ENCODE measurements at places on chromosomes 11 and 22.

DNA sequence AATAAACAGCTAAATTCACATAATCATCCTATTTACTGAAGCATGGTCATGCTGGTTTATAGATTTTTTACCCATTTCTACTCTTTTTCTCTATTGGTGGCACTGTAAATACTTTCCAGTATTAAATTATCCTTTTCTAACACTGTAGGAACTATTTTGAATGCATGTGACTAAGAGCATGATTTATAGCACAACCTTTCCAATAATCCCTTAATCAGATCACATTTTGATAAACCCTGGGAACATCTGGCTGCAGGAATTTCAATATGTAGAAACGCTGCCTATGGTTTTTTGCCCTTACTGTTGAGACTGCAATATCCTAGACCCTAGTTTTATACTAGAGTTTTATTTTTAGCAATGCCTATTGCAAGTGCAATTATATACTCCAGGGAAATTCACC, 10.7 kb downstream of the RAG1 start:
- DNase-seq: no peak

DNA sequence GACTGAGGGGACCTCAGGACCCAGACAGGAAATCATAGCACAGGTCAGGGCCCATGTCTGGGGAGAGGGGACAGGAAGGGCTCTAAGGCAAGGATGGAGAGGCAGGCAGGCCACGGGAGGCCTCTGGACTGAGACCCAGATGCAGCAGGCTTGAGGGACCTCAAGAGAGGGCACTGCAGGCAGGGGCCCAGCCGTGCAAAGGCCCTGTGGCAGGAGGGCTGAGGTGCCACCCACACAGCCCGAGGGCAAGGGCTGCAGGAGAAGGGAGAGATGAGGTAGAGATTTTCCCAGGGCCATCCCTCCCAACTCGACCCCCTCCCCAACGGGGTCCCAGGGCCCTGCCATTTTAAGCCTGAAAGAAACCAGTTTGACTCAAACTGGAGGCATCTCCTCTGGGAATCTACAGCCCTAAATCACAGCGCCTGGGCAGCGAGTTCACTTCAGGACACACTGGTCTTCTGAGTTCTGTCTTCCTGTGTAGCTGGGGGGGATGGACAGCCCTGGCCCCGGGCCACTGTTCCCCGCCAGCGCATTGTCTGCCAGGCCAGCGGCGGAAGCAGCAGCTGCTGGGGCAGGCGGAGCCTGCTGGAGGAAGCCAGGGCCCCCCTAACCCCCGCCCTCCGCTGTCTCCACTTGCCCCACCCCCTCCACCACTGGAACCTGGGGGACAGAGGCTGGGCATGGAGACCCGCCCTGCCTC, 20.3 kb upstream of the WNT7B start:
- DNase-seq: peak; percentile 50

GRCh38 chr11:122984186-122985011, 2.8 kb upstream of the BSX start:
- DNase-seq: peak; percentile 6

- DNase-seq: peak; percentile 8
Observed at GRCh38 chr11:74462009-74462408, 5.3 kb downstream of the KCNE3 start.

DNA sequence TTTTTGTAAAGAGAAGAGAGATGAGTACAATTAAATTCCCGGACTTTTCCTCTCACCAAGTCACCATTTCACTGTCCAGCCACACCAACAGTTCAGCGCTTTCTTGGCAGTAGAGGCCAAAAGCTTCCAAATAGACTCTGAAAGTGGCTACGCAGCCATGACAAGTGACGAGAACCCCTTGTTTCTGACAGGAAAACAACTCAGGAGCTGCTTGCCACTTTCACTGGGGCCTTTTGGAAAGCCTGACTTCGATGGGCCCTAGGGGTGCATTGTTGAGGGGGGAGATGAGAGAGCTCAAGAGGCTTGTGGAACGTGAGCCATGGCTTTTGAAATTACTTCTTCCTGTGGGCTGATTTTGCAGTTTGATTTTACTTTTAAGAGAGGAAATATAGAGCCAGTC, 422.1 kb upstream of the FAT3 start:
- no peak for DNase-seq

DNA sequence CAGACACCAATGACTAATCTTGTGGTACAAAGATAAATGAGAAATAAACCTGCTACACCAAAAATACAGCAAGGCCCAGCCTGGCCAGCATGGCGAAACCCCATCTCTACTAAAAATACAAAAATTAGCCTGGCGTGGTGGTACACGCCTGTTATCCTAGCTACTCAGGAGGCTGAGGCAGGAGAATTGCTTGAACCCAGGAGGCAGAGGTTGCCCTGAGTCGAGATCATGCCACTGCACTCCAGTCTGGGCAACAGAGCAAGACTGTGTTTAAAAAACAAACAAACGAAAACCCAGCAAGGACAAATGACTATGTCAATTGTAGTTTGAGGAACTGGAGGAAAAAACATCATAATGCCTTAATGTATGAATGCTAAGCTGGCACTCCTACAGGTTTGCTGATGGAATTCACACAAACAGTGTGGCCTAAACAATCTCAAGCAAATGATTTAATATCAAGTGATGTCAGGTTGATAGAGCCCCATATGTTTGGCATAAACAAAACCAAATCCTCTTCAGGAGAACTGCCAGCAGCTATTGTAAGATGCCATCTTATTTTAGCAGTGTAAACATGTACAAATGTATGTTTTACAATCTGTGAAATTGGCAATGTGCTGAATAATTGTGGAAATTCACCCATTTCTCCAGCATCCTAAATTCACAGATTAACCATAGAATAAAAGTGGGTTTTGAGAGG, 20.0 kb downstream of the MMP7 start:
- no peak for DNase-seq

- no peak for DNase-seq
Observed at GRCh38 chr22:42949159-42949558, 65.8 kb downstream of the PACSIN2 start.

GRCh38 chr11:46338636-46338987, 8.7 kb upstream of the DGKZ start:
- no peak for DNase-seq

DNA sequence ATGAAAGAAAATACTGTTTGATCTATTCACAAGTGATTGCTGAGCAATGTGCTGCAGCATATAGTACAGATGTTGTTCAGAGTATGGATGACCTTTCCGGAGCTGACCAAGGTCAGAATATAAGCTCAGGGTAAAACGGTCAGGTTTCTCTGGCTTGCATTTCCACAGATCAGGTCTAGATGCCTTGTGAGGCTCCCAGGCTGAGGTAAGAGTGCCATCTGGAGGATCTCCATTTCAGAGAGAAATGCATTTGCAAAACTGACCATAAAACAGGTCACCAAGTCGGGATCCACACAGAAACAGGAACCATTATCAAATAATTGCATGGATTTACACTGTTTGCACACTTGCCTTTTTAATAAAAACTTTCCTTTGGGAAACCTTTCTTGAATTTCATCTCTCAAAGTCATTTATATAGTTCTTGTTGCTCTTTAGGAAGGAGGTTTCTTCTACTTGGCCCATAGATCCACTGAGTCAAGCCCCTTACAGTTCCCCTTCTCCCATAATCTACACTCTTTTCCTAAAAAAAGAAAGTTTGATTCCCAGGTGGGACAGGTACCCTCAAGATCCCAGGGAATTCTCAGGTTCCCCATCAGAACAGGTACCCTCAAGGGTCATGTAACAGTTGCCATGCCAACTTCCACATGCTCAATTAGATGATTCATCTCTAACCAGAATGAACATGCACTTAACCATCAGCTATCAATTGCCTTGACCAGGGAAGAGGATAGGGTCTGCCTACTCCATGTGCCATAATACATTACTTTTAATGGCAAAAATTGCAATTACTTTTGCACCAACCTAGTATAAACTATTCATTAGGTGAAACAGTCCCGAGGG, 25.0 kb upstream of the TMPRSS5 start:
- DNase-seq: no peak

- no peak for DNase-seq
Observed at GRCh38 chr11:38089726-38090125, 1491.7 kb upstream of the RAG2 start.

GRCh38 chr11:72860010-72860409, 45.8 kb downstream of the ATG16L2 start:
- no peak for DNase-seq

GRCh38 chr22:20229916-20230775, 38.0 kb downstream of the RTN4R start:
- DNase-seq: no peak

GRCh38 chr11:69339983-69340565, 46.1 kb downstream of the MYEOV start:
- no peak for DNase-seq

DNA sequence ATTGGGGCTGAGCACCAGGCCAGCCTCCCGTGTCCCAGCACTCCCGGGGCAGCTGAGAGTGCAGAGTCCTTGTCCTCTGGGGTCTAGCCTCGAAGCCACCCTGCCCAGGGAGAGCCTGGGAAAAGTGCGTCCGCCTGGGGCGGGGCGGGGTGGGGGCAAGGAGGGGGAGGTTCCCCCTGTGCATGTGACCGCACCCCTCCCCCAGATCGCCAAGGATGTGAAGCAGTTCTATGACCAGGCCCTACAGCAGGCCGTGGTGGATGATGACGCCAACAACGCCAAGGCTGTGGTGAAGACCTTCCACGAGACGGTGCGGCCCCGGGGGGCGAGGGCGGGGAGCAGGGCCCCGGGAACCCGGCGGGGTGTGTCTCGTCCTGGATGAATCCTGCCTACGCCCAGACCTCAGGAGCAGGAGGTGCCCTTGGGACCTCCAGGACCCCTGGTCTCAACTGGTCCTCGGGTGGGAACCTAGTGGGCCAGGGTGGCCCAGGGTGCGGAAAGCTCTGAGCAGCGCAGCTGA, 5.3 kb upstream of the TSSC4 start:
- DNase-seq: no peak

DNA sequence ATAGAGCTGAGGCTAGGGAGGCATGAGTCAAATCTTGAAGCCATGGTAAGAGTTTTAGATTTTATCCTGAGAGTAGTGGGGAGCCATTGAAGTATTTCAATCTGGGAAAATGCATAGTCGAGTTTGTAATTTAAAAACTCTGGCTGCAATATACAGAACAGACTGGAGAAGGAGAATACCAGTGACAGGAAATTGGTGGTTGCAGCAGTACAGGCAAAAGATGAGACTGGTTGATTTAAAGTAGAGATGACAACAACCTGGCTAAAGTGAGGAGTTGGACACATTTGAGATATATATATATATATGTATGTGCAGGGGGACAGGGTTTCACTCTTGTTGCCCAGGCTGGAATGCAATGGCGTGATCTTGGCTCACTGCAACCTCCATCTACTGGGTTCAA, 6.2 kb downstream of the HORMAD2 start:
- no peak for DNase-seq

DNA sequence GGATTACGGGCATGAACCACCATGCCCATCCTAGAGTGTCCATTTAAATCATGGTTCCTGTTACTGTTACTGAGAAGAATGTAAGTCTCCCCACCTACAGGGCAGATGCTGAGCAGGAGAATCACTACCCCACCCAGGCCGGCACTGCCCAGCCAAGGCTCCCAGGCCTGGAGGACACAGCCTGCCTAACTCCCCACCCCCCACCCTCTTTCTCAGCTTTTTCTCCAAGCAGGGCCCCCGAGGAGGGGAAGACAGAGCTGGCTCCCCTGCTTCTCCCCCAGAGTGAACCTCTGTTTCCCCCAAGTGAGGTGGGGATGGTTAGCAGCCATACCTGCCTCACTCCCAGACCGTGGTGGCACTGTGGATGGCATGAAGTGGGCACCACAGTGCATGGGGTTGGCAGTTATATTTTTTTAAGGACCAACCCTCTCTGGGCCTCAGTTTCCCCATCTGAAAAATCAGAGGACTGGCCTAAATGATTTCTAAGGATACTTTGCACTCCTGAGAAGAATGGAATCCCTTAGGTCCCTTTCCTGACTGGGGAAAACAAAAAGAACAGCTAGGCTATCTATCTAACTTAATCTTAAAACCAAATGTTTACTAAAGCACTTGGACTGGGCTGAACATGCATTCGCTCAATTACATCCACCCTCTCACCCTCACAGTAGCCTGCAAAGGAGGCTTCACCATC, 5.0 kb downstream of the CBX7 start:
- no peak for DNase-seq

DNA sequence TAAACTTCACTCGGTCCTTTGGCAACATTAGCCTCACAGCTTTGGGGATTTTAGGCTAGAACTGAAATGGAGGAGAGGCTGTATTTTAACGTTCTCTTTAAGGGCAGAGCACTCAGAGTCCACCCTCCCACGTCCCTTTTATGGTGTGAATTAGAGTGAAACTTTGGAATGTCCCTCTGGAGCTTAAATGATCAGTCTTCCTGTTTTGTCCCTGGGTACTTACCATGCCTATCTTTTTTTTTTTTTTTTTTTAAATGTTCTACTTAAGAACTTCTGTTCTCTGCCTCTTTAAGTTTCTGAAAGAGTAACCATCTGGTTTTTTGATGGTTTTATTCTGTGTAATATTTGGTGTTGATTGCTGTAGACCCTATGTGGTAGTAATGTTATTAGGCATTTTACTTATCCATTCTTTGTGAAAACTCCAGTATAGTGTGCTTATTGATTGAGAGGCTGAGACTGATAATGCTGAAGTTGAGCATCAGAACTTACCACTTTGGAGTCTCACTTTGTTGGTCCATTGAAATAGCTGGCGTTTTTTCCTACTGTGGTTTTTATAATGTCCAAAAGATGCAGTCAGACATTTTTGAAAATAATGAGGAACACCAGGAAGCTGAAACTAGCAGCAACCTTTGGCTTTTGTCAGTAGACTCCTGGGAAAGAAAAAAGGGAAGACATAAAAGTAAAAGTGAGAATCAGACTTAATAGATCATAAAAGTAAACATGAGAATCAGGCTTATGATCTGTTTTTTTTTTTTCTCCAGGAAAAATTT, 11.6 kb downstream of the UVRAG start:
- no peak for DNase-seq

DNA sequence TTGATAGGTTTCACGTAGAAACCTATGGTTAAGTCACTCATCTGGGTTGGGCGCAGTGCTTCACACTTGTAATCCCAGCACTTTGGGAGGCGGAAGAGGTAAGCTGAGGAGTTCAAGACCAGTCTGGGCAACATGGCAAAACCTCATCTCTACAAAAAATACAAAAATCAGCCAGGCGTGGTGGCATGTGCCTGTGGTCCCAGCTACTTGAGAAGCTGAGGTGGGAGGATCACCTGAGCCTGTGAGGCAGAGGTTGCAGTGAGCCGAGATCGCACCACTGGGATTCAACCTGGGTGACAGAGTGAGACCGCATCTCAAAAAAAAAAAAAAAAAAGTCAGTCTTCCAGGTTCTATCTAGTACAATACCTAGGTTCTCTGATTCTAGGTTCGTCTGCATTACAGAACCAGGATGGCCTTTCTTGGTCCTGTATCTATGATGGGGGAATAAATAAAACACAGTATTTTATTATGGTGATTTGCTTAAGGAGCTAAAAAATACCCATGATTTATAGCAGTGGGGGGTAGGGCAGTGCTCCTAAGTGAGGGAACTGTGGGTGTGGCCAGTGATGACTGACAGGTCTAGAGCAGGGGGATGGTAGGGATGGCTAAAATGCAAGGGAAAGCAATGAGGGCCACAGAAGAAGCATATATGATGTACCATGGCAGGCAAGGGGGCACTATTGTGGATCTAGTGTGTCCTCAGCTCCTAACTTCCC, 65.5 kb upstream of the NUP160 start:
- no peak for DNase-seq
